ENCODE measurements at places on chromosomes 2 and 18.

DNA sequence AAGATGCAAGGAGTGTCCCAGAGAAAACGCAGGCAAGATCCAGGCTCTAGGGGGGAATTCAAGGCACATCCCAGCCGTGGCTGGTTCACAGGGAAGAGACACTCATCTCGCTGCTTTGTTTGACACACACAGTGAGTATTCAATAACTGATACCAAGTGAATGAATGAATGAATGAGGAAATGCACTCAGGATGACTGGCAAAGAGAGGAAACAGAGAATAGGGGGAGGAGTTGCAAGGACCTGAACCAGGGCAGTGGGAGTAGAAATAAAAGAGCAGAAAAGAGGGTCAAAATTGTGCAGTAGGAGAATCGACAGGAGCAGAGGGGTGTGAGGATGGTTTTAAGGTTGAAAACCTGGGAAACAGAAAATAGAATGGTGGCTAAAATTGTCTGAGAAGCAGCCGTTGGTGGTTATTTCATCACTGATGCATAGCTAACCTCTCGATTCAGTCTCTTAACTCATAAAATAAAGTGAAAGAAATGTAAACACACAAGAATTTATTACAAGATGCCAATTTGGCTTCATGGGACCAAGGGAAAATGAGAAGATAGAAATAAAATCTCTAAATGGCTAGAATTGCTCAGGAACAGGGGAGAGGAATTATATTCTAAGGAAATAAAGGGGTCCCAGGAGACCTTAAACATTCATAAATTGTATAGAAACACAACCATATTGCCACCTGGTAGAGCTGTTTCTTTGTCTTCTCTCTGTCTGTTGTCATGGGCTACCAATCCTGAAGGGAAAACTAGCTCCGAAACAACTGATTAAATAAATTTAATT lies 63.9 kb upstream of the PHLPP1 start:
- H3K4me1 ChIP-seq = no peaks in the 10 kb centered on the region
- peaks cover 12% of the 10 kb centered on the region for H3K27me3 ChIP-seq
- H3K4me3 ChIP-seq = no peak overlapping the region
- H3K27ac ChIP-seq = no peak overlapping the region
- no peaks in the 10 kb centered on the region for H3K36me3 ChIP-seq
- DNase-seq = no peak

- H3K4me3 ChIP-seq = no peak overlapping the region
- H3K27ac ChIP-seq = no peak overlapping the region
- H3K36me3 ChIP-seq = peaks cover 7% of the 10 kb centered on the region
Measured at GRCh38 chr2:238242731-238243495, 3.1 kb upstream of the HES6 start.

DNA sequence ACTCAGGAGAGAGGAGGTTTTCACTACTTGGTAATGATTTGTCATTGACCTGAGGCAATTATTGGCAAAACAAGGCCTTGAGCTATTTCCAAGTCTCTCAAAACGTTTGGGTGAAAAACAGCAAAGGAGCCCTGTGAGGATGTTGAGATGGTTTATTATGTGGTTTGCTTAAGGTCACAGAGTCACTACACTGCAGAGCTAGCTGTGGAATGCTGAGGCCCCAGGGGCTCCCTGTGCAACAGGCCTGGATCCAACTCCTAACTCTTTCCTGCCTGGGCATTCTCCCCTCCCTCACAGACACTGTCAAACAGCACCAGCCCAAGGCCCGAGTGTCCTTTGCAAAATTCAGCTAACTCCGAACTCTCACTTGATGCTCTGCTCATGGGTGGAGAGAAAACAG lies 754.6 kb upstream of the SOX11 start:
- no peaks in the 10 kb centered on the region for H3K4me1 ChIP-seq
- DNase-seq = no peak

DNA sequence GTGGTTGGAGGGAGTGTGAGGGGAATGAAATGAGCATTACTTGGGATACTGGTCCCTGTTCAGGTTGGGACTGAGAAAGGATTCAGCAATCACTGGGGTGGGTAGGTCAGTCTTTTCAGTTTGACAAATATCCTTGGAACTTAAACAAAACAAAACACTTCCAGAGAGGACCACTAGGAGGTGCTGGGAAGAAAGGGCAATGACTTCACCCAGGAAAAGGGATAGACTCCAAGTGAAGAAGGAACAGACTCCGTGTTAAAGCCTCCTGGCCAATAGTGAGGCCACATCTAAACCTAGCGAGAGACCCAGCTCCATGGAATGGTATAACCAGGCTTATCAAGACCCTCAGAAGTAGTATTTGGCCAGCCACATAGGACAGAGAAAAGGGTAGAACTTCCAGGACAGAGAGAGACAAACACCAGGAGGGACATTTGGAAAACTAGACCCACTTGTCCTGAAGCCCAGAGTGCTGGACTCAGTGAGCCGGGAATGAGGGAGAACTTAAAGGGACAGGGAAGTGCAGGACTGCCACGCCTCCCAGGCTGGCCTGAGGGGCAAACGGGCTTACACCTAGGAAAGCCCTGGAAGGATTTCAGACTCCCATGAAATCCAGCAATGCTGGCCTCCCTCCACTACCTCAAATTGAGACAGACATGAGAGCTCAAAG lies 19.6 kb upstream of the KCNG3 start:
- H3K27me3 ChIP-seq = no peaks in the 10 kb centered on the region
- H3K36me3 ChIP-seq = no peaks in the 10 kb centered on the region
- DNase-seq = peak; percentile 30

GRCh38 chr2:43481927-43482542 lies 113.8 kb downstream of the THADA start:
- DNase-seq = no peak
- H3K4me1 ChIP-seq = peaks cover 15% of the 10 kb centered on the region
- H3K27ac ChIP-seq = no peak overlapping the region
- H3K36me3 ChIP-seq = peaks cover 22% of the 10 kb centered on the region

GRCh38 chr2:140509765-140510164 lies 1621.1 kb downstream of the LRP1B start:
- H3K36me3 ChIP-seq = no peaks in the 10 kb centered on the region
- H3K4me1 ChIP-seq = no peaks in the 10 kb centered on the region
- no peak for DNase-seq
- H3K27me3 ChIP-seq = no peaks in the 10 kb centered on the region

GRCh38 chr2:218228366-218229090 lies 11.5 kb downstream of the ARPC2 start:
- H3K36me3 ChIP-seq = peaks cover 84% of the 10 kb centered on the region
- no peaks in the 10 kb centered on the region for H3K27me3 ChIP-seq
- DNase-seq = no peak
- H3K4me3 ChIP-seq = peak overlapping the region; percentile 37

GRCh38 chr2:105443617-105444598 lies 45.1 kb upstream of the FHL2 start:
- no peaks in the 10 kb centered on the region for H3K36me3 ChIP-seq
- no peak overlapping the region for H3K27ac ChIP-seq
- peaks cover 4% of the 10 kb centered on the region for H3K27me3 ChIP-seq
- H3K4me1 ChIP-seq = no peaks in the 10 kb centered on the region
- DNase-seq = no peak

DNA sequence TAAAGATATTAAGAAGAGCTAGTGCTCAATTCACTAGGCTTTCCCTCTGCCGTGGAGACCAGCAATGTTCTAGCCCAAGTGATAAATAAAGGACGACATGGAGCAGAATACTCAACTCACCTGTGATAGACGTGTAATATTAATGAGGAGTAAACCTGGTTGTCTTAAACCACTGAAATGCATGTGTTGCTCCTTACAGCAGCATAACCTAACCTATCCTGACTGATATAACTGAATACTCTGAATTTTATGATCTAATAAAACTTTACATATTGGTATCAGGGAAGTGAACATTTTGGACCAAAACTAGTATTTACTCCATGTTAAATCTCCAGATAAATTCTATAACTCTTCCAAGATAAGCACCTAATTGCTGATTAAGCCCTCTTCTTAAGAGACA lies 531.0 kb downstream of the METTL4 start:
- no peak overlapping the region for H3K27ac ChIP-seq
- H3K36me3 ChIP-seq = no peaks in the 10 kb centered on the region
- H3K27me3 ChIP-seq = no peaks in the 10 kb centered on the region
- H3K4me1 ChIP-seq = no peaks in the 10 kb centered on the region
- no peak overlapping the region for H3K4me3 ChIP-seq
- no peak for DNase-seq

- no peaks in the 10 kb centered on the region for H3K27me3 ChIP-seq
- no peaks in the 10 kb centered on the region for H3K36me3 ChIP-seq
- no peak overlapping the region for H3K27ac ChIP-seq
- H3K4me1 ChIP-seq = peaks cover 13% of the 10 kb centered on the region
- DNase-seq = no peak
- no peak overlapping the region for H3K4me3 ChIP-seq
Measured at GRCh38 chr2:222864296-222864695, 3.5 kb downstream of the ACSL3 start.

- no peak overlapping the region for H3K27ac ChIP-seq
- H3K27me3 ChIP-seq = peaks cover 2% of the 10 kb centered on the region
- no peak for DNase-seq
- H3K36me3 ChIP-seq = no peaks in the 10 kb centered on the region
- H3K4me3 ChIP-seq = no peak overlapping the region
Measured at GRCh38 chr2:48674933-48675332, 57.3 kb downstream of the GTF2A1L start.

DNA sequence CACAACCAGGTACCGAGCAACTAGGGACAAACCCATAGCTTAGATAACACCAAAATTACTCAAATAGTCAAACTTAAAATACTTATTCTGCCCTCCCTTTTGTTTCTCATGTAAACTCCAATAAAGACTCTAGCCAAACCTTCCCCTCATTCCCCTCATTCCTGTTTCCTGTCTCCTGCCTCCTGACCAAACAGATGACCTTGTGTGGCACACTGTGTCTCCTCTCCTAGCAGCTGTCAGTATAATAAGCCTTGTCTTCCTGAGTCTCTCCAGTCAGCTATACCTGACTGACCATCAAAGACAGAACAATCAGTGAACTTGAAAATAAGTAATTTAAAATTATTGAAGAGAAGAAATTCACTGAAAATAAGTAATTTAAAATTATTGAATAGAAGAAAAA lies 14.3 kb downstream of the SULT1C4 start:
- H3K27ac ChIP-seq = no peak overlapping the region
- DNase-seq = no peak
- no peaks in the 10 kb centered on the region for H3K36me3 ChIP-seq
- H3K4me3 ChIP-seq = no peak overlapping the region
- H3K27me3 ChIP-seq = peaks cover 13% of the 10 kb centered on the region

- H3K36me3 ChIP-seq = no peaks in the 10 kb centered on the region
- H3K4me1 ChIP-seq = no peaks in the 10 kb centered on the region
- H3K27me3 ChIP-seq = peaks cover 27% of the 10 kb centered on the region
- no peak overlapping the region for H3K27ac ChIP-seq
Measured at GRCh38 chr18:37393945-37394609, 171.5 kb downstream of the CELF4 start.

DNA sequence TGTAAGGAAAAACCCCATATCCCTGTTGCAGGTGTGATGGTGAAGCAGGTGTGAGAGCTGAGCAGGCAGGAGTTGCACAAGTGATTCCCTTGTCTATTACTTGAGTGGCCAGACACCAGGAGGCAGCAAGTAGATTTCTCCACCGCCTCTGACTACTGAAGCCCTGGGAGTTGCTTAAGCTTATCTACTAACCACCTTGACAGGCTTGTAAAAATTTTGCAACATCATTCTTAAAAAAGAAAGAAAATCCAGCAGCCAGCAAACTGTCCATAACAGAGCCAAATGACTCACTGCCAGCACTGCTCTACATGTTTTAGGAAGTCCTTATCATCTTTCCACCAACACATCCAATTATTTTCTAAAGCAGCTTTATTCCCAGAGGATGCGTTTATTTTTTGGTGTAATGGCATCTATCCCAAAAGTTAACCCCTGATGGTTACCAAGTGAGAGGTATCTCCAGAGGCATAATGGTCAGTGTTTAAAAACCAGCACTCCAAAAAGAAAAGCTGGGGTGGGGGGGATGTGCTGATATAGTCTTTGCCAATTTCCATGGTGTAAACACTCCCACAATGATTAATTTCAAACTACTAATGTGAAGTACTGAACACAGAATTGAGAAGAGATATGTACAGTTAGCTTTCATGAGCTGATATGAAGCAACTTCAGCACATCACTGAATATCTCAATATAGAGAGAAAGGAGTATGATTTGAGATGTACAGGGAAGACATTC lies 16.3 kb upstream of the GPR39 start:
- H3K4me3 ChIP-seq = no peak overlapping the region
- DNase-seq = no peak
- no peaks in the 10 kb centered on the region for H3K27me3 ChIP-seq
- no peaks in the 10 kb centered on the region for H3K36me3 ChIP-seq

DNA sequence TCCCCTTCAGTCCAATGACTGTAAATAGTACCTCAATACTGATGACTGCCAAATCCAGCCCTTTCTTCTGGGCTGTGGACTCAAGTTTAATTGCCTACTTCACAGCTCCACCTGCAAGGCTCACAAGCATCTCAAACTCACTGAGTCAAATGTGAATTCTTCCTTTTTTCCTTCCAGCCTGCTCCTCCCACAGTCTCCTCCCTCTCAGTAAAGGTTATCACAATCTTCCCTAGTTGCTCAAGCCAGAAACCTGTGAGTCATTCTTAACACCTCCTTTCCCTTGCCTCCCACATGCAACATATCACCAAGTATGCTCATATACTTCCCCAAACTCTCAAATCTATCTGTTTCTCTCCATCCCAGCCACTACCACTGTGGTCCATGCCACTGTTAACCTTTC lies 3.7 kb upstream of the MFSD6 start:
- no peaks in the 10 kb centered on the region for H3K27me3 ChIP-seq
- H3K27ac ChIP-seq = no peak overlapping the region
- no peak for DNase-seq
- H3K4me1 ChIP-seq = peaks cover 5% of the 10 kb centered on the region
- no peaks in the 10 kb centered on the region for H3K36me3 ChIP-seq

GRCh38 chr2:40028792-40029488 lies 249.9 kb upstream of the THUMPD2 start:
- no peak overlapping the region for H3K27ac ChIP-seq
- peaks cover 10% of the 10 kb centered on the region for H3K4me1 ChIP-seq
- DNase-seq = no peak

GRCh38 chr2:51633073-51633472 lies 601.1 kb upstream of the NRXN1 start:
- no peak for DNase-seq
- H3K4me1 ChIP-seq = no peaks in the 10 kb centered on the region
- H3K27me3 ChIP-seq = no peaks in the 10 kb centered on the region

DNA sequence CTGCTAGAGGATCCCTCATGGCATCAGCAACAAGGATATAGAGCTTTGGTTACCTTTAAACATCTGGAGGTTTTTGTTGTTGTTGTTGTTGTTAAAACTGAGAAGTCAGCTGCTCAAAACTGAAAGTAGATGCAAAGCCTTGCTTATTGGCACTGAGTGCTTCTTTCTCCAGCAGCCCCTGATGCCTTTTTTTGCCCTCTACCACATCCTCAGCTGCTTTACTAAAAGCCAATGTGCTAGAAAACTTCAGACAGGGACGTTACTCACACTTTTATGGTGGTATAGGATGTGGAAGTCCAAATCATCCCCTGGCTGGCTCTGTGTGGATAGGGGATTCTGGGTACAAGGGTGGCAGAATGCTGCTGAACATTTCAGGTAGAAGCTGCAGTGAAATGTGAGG lies 78.3 kb upstream of the CHST9 start:
- no peak overlapping the region for H3K27ac ChIP-seq
- DNase-seq = no peak
- no peaks in the 10 kb centered on the region for H3K36me3 ChIP-seq
- no peak overlapping the region for H3K4me3 ChIP-seq
